Myocyte (in vitro differentiated cells): ENCODE measurements at places on chromosomes 1 and 21. TPM values are rescaled to one million over a fixed set of nuclear protein-coding genes. Genes with fewer than 3 reads are reported as not detected.

- DNase-seq: peak; percentile 26
Observed at GRCh38 chr1:96596226-96596922, 125.2 kb upstream of the PTBP2 start.

- no peak for DNase-seq
Observed at GRCh38 chr1:2821373-2821955, 20.0 kb upstream of the TTC34 start.

DNA sequence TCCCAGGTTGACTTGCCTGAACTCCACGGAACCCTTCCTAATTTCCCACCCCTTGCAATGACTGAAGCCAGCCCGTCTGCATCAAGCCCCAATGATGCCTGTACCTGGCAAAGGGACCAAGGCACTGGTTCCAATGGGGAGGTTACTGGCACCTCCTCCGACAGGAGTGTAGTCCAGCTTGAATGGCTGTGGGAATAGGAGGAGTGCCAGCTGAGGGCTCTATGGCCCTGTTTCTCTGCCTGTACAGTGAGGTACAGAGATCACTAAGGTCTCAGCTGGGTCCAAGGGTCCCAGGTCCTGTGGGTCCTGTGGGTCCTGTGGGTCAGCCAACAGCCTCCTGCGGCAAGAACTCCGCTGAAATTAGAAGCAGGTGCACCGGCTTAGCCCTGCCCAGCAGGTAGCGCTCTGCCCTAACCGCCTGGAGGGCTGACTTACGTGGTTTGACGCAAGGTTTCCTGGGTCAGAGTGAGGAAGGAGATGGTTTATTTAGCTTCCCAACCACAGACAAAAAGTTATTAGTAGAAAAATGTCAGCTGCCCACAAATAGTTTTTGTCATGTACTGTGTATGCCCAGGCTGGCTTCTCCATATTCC is 9.9 kb upstream of the SPRR4 start:
- DNase-seq: no peak

The VWA5B1 gene
- not detected in 2 replicates for total RNA-seq

DNA sequence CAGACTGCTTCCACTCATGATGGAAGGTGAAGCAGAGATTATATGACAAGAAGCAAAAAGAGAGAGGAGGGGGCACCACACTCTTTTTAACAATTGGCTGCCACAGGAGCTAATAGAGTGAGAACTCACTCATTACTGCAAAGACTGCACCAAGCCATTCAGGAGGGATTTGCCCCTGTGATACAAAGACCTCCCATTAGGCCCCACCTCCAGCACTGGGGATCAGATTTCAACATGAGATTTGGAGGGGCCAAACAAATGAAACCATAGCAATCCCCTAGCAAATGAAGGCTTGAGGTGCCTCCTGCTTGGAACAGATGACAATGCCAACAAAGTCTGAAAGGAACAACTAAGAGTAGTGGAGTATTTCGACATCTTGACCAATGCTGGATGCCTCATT is 122.5 kb upstream of the COA6 start:
- DNase-seq: no peak

- DNase-seq: no peak
Observed at GRCh38 chr1:54358503-54359168, 47.6 kb downstream of the SSBP3 start.

GRCh38 chr1:8460132-8460544 is 142.2 kb downstream of the SLC45A1 start:
- peak; percentile 30 for DNase-seq

- DNase-seq: peak; percentile 65
Observed at GRCh38 chr1:182392050-182393028, 749 bp upstream of the GLUL start.

GRCh38 chr1:70057500-70057899 is 147.9 kb downstream of the LRRC40 start:
- DNase-seq: peak; percentile 51

- DNase-seq: no peak
Observed at GRCh38 chr1:920010-920409, 3.7 kb upstream of the SAMD11 start.

GRCh38 chr1:43206600-43207228 is 34.6 kb downstream of the CFAP57 start:
- DNase-seq: peak; percentile 92

DNA sequence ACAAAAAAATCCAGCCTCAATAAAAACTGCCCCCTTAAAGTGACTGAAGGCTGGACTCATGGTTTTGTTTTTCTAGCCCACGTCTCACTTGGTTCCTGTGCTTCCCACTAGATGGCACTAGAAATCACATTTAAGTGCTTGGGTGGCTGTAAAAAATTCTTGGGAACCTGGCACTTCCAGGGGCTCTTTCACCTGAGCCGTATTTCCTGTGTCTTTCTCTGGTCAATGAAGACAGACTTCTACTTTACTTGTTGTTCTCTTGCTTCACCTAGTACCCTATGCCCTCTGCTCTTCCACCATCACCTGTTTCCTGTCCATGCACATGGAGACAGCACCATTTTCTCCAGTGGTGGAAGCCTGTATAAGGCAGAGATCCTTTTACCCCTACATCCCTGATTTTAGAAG is 20.0 kb downstream of the METTL13 start:
- peak; percentile 65 for DNase-seq

DNA sequence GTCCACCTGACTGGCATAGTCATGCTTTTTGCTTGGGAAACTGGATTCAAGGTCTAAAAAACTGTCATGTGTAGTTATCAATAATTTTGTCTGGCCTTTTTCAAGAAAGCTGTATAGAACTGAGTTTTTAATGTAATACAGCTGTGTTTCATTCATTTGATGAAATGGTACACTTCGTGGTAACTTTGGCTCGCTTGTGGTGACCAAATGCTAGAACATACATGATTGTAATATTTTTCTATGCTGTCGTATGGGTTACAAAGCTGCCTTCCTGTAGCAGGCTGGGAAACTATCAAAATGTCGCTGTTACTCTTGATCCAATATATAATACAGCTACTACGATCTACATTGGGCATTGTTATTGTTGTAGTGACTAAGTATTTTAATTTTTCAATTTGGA is 2.1 kb downstream of the LRRC42 start:
- DNase-seq: no peak

DNA sequence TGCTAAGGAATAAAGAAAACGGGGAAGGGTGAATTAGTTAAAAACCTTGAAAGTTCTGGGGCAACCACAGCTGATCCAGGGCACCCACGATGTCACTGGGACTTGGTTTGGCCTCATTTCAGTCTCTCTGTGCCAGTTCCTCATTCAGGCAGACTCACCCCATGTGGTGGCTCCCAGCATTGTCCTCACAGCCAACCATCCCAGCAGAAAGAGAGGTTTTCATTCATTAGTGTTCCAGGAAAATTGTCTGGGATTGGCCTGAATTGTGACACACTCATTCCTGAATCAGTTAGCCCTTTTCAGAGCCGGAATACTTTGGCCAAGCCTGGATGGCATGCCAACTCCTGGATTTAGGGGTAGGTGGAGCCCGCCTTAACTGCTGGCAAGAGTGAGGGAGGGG is 367.7 kb downstream of the PRDM2 start:
- DNase-seq: no peak

DNA sequence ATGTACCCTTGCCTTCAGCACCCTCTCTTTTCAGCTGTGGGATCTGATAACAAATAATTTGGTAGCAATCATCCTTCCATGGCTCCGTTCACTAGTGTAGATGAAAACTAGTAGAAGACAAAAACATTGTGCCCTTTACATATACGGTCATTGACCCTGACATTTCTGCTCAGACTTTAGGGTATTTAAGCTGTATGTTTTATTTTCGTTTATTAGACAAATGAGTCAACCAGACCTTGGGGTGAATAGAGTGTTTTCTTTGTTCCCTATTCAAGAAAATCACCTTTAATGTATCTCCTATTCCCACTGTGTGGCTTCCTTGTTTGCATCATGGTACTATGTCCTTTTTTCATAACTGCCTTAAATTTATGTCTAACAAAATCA is 187.3 kb downstream of the VAV3 start:
- DNase-seq: no peak

- no peak for DNase-seq
Observed at GRCh38 chr1:111501645-111502044, 1.8 kb downstream of the ADORA3 start.

The CATSPERE gene
- total RNA-seq: 0.47 and 0.72 TPM in 2 replicates

DNA sequence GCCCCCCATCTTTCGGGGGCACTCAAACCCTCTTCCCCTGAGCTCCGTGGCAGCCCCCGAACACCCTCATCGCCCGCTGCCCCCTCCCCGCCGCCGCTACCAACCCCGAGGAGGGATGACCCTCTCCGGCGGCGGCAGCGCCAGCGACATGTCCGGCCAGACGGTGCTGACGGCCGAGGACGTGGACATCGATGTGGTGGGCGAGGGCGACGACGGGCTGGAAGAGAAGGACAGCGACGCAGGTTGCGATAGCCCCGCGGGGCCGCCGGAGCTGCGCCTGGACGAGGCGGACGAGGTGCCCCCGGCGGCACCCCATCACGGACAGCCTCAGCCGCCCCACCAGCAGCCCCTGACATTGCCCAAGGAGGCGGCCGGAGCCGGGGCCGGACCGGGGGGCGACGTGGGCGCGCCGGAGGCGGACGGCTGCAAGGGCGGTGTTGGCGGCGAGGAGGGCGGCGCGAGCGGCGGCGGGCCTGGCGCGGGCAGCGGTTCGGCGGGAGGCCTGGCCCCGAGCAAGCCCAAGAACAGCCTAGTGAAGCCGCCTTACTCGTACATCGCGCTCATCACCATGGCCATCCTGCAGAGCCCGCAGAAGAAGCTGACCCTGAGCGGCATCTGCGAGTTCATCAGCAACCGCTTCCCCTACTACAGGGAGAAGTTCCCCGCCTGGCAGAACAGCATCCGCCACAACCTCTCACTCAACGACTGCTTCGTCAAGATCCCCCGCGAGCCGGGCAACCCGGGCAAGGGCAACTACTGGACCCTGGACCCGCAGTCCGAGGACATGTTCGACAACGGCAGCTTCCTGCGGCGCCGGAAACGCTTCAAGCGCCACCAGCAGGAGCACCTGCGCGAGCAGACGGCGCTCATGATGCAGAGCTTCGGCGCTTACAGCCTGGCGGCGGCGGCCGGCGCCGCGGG is 837 bp downstream of the FOXD3 start:
- DNase-seq: no peak

- peak; percentile 81 for DNase-seq
Observed at GRCh38 chr1:209641832-209642172, 10.4 kb downstream of the LAMB3 start.

DNA sequence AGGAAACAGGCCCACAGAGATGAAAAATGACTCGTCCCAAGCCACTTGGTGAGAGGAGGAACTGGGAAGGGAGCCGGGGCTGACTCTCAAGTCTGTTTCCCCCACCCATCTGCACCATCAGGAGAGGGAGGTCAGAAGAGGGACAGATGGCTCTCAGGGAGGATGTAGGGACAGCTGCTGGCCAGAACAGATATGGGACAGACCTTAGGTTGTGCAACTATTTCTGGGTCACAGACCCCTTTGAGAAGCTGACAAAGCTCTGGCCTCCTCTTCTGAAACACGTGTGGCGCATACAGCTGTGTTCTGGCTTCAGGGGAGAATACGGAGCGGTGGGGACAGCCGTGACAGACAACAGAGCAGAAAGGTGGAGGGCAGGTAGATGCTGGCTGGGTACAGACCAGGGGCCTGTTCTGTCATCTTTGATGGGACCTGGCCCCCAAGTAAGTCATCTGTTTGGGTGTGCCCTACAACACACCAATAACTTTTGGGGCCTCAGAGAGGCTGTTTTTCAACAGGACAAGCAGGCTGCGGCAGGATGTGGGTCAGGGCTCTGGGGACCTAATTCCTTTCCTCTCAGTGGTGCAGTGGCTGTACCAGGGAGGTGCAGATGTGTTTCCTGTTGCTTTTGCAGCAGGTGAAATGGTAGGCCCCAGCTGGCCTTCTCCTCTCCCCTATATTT is 7.3 kb downstream of the SH3BGRL3 start:
- peak; percentile 79 for DNase-seq

The ZMYND12 gene
- not detected in 2 replicates for total RNA-seq

The KCNH1 gene
- total RNA-seq: 9.3 and 10.3 TPM in 2 replicates

The PPM1J gene
- 1.5 and 2.4 TPM in 2 replicates for total RNA-seq

The TMPRSS3 gene
- total RNA-seq: not detected in 2 replicates

GRCh38 chr1:1777583-1777899 is 729 bp downstream of the NADK start:
- no peak for DNase-seq

DNA sequence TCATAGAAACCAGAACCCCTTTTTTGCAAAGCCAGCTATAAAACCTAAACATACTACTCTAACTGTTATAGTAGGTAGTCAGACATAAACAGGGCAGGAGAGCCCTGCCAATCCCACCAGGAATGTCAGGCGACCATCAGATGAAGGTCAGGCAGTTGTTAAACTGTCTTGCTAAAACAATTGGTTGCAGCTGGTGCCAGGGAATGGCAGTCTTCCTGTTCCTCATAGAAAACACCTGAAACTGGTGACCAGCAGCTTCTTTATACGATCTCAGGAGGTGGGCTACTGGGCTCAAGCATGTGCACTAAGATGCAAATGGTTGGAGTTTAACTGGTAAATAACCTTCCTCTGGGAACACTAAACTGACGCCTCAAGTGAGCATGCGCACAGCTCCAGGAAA is 224.1 kb downstream of the COL11A1 start:
- DNase-seq: no peak

The GLMP gene
- 32.8 and 41.1 TPM in 2 replicates for total RNA-seq

GRCh38 chr1:208171616-208172422 is 72.4 kb downstream of the PLXNA2 start:
- no peak for DNase-seq

- no peak for DNase-seq
Observed at GRCh38 chr1:1775327-1776226, 2.7 kb downstream of the NADK start.

The LRRC53 gene
- 0.10 and 0.11 TPM in 2 replicates for total RNA-seq

- DNase-seq: peak; percentile 93
Observed at GRCh38 chr21:45974073-45975019, 7.2 kb upstream of the COL6A1 start.

- DNase-seq: no peak
Observed at GRCh38 chr21:37615962-37616361, 249.4 kb downstream of the DYRK1A start.
